Activated CD4-positive, alpha-beta T cell treated with anti-CD3 and anti-CD28 coated beads, Interleukin-2, amount 10 ng/mL, durations not matched to agents 7 days and 5 days (primary cell): ENCODE measurements at places on chromosomes 2 and 18.

DNA sequence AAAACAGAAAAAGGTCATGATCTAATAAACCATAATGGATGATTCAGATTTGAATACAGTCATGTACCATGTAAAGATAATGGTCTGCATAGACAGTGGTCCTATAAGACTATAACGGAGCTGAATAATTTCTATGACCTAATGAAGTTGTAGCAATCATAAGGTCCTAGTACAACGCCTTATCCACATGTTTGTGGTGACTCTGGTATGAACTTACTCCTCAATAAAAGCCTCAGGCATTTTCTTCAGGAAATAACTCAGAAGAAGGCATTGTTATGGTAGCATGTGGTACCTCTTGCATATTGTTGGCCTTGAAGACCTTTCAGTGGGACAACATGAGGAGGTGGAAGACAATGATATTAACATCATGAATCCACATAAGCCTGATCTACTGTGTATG is 883.3 kb downstream of the CNTNAP5 start:
- no peaks in the 10 kb centered on the region for H3K36me3 ChIP-seq
- no peak for DNase-seq
- no peaks in the 10 kb centered on the region for H3K4me1 ChIP-seq
- no peak overlapping the region for H3K27ac ChIP-seq

GRCh38 chr2:231161252-231161839 is 36.5 kb upstream of the HTR2B start:
- H3K4me1 ChIP-seq, result peaks cover 16% of the 10 kb centered on the region
- DNase-seq, result no peak
- peaks cover 20% of the 10 kb centered on the region for H3K36me3 ChIP-seq
- H3K4me3 ChIP-seq, result no peak overlapping the region

DNA sequence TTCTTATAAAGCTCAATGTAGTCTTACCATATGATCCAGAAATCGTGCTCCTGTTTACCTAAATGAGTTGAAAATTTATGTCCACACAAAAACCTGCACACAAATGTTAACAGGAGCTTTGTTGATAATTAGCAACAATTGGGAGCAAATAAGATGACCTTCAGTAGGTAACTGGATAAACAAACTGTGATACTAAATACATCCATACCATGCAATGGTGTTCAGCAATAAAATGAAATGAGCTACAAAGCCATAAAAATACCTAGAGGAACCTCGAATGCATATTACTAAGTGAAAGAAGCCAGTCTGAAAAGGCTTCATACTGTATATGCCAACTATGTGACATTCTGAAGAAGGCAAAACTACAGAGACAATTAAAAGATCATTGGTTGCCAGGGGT is 185.6 kb upstream of the HNRNPA3 start:
- no peak for DNase-seq
- H3K4me1 ChIP-seq, result no peaks in the 10 kb centered on the region
- no peak overlapping the region for H3K27ac ChIP-seq
- H3K27me3 ChIP-seq, result peaks cover 6% of the 10 kb centered on the region
- no peak overlapping the region for H3K4me3 ChIP-seq
- no peaks in the 10 kb centered on the region for H3K36me3 ChIP-seq

- peaks cover 20% of the 10 kb centered on the region for H3K4me1 ChIP-seq
- no peaks in the 10 kb centered on the region for H3K27me3 ChIP-seq
- no peak overlapping the region for H3K27ac ChIP-seq
- no peak overlapping the region for H3K4me3 ChIP-seq
Observed at GRCh38 chr2:85644909-85645308, 23.1 kb downstream of the SFTPB start.

DNA sequence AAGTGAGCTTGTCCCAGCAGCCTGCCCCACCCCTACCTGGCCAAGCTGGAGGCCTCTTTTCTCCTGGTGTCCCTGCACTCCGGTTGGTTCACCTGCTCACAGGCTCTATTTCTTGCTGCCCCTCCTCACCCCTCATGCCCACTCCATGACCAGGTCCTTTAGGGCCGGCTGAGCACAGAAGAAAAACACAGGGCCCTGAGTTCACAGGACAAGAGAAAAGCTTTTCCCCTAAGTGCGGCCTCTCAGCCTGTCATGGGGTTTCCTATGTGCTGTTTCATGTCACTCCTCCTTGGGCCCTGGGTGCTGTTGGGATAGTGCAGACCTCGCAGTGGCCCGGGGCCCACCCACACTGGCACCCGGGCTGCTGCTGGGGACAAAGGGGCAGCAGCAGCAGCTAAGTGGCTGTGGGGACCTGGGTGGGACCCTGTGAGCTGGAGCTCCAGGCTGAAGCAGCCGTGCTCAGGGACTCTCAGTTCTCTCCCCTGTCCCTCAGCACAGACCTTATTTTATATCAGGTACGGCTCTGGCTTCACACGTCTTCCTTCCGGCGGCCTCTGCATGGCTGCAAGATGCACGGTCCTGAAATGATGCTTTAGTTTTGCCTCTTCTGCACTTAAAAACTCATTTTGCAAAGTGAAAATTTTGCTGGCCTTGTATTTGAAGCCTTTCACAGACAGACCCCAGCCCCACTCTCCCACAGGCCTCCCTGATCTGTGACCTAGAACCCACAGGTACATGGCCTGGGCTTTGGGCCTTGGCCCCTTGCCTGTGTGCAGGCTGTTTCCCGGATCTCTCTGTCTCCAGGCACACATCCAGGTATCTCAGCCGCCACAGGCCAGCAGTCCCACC is 71.8 kb downstream of the SH3RF3 start:
- DNase-seq, result no peak
- peaks cover 14% of the 10 kb centered on the region for H3K27me3 ChIP-seq
- no peak overlapping the region for H3K4me3 ChIP-seq
- H3K36me3 ChIP-seq, result no peaks in the 10 kb centered on the region

- H3K4me3 ChIP-seq, result no peak overlapping the region
- DNase-seq, result no peak
- no peak overlapping the region for H3K27ac ChIP-seq
- peaks cover 32% of the 10 kb centered on the region for H3K27me3 ChIP-seq
- no peaks in the 10 kb centered on the region for H3K36me3 ChIP-seq
- peaks cover 4% of the 10 kb centered on the region for H3K4me1 ChIP-seq
Observed at GRCh38 chr2:27174638-27175037, 25.8 kb downstream of the TCF23 start.

- H3K4me1 ChIP-seq, result peaks cover 38% of the 10 kb centered on the region
- H3K27me3 ChIP-seq, result peaks cover 39% of the 10 kb centered on the region
- DNase-seq, result peak; percentile 10
- peak overlapping the region; percentile 75 for H3K27ac ChIP-seq
- peaks cover 14% of the 10 kb centered on the region for H3K36me3 ChIP-seq
Observed at GRCh38 chr2:38074058-38074763, 1.7 kb downstream of the CYP1B1 start.

DNA sequence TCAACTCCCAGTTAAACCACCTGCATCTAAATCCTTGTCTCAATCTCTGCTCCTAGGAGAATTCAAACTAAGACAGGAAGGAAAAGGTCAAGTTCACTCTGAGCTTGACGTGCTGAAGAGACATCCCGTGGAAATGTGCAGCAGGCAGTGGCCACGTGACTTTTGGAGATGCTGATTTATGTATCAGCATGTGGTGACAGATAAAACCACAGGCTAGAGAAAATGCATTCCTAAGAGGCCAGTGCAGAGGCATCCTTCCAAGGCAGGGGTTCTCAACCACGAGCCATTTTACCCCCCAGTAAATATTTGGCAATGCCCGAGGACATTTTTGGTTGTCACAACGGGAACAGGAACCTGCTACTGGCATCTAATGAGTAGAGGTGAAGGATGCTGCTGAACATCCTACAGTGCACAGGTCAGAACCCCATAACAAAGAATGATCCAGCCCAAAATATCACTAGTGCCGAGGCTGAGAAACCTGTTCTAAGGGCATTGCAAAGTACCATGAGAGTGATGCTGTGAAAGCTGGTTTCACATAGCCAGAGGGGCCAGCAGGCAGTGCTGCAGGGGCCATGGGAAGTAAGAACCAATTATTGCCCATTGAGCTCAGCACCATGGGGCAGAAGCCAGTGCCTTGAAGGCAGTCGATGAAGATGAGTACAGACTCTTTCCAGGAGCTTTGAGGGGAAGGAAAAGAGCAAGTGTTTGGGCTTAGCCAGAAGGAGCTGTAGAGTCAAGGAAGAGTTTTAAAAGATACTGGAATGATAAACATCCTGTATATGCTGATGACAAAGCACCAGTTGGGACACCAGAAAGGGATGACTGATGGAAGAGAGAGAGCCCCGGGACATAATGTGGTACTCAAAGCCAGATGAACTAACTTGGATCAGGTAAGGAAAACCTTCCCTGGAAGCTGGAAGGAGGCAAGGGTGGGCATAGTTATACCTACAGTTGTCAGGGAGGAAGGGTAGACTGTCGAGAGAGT is 174.6 kb downstream of the HAUS1 start:
- H3K27ac ChIP-seq, result no peak overlapping the region
- DNase-seq, result no peak
- no peaks in the 10 kb centered on the region for H3K27me3 ChIP-seq
- peaks cover 3% of the 10 kb centered on the region for H3K36me3 ChIP-seq

DNA sequence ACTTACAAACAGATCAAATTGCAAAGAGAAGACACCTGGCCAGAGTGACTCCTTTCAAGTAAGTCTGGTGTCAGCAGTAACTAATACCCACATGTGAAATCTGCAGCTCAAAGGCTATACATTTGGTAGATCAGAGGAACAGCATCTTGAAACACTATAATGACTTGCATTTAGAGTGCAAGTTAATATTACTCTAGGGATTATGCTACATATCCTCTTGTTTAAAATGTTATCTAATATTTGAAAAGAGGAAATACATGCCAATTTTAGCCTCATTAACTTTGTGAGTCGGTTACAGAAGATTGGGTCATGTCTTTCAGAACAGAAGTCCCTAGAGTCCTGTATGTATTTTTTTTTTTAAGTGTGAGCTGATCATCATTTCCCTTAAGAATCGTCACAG is 15.2 kb downstream of the LANCL1 start:
- peaks cover 48% of the 10 kb centered on the region for H3K36me3 ChIP-seq
- no peak overlapping the region for H3K27ac ChIP-seq
- peaks cover 2% of the 10 kb centered on the region for H3K4me1 ChIP-seq

- H3K4me1 ChIP-seq, result no peaks in the 10 kb centered on the region
- no peak for DNase-seq
- no peak overlapping the region for H3K4me3 ChIP-seq
- no peak overlapping the region for H3K27ac ChIP-seq
- H3K36me3 ChIP-seq, result no peaks in the 10 kb centered on the region
Observed at GRCh38 chr2:22454826-22455485, 930.0 kb upstream of the KLHL29 start.

DNA sequence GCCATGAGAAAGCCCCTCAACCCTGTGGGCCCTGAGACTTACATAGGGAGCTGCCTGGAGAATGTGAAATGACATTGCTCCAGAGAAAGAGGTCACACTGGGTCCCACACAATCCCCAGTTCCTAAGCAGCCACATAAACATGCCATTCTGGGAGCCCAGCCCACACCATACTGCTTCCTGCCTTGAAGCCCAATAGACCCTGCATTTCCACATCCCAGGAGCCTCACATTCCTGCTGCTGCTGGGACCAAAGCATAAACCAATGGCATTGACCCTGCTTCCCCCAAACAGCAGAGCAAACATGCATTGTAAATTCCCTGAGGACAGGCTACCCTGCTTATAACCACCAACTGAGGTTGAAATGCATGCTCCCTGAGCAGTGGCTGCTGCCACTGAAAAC is 1117.6 kb upstream of the SLC39A10 start:
- no peak for DNase-seq
- H3K36me3 ChIP-seq, result no peaks in the 10 kb centered on the region
- no peak overlapping the region for H3K27ac ChIP-seq

- no peak for DNase-seq
- H3K27ac ChIP-seq, result no peak overlapping the region
- no peaks in the 10 kb centered on the region for H3K36me3 ChIP-seq
- H3K4me1 ChIP-seq, result peaks cover 34% of the 10 kb centered on the region
- H3K27me3 ChIP-seq, result peaks cover 4% of the 10 kb centered on the region
Observed at GRCh38 chr18:58536534-58537271, 92.2 kb downstream of the ALPK2 start.
